NCI-H187 (cell line): ENCODE measurements at places on chromosomes 1 and 21.

DNA sequence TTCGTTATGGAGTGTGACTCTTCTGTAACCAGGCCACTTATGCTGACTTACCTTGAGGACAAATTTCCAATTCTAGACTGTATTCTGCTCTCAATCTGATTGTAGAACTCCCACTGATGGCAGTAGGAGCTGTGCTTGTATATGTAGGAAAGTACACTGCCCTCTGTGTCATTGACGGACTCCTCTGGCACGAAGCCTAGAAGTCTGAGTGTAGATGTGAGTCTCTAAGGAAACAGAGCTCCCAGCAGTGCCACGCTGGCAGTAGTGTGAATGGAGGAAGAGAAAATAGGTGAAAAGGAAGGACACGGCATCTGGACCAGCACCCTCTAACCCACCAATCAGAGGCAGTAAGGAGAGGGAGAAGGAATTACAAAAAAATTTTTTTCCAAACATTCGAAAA, 130.4 kb upstream of the ADGRL2 start:
- no peak for DNase-seq

DNA sequence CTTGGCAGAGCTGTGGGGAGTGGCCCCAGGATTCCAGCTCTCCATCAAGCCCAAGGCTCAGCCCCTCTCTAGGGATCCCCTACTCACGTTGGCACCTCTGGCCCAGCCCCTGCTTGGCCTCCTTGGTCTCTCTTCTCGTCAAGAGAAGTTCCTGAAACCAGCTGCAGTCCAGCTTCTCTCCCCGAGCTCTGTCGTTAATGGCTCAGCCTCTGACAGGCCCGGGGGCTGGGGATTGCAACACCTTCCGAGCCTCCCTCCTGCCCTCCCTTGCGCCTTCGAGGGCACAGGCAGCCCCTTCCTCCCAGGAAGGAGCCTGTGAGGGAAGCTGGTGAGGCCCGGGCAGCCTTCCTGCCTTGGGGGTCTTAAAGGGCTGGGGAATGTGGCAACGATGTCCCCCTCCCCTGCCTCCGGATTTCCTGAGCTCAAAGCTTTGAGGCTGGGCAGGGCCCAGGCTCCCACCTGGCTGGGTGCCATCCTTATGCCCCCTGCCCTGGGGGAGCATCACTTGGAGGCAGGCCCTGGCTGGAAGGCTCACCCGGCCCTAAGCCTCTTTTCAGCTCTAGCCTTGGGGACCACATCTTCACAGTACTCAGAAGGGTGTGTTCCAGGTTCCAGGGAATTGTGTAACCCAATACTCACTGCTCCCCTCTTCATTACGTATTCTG, at the start of gene CSF3R:
CSF3R (minus strand) TSS at position 190 of the 665 bp plus-strand sequence. CDS start 3,417 bp downstream, outside the sequence.
- DNase-seq = no peak

GRCh38 chr1:59977075-59977410, 50.5 kb upstream of the CYP2J2 start:
- no peak for DNase-seq

- no peak for DNase-seq
Observed at GRCh38 chr1:210125143-210125542, 107.5 kb upstream of the SERTAD4 start.

- no peak for DNase-seq
Observed at GRCh38 chr1:26890467-26890796, 349 bp upstream of the GPN2 start.

- DNase-seq = no peak
Observed at GRCh38 chr1:26784023-26784871, 3.5 kb upstream of the PIGV start.

- no peak for DNase-seq
Observed at GRCh38 chr1:47187231-47187925, 2.5 kb downstream of the PDZK1IP1 start.

GRCh38 chr1:157154940-157155514, 16.8 kb upstream of the ETV3 start:
- DNase-seq = no peak

GRCh38 chr1:14519976-14520375, 78.5 kb upstream of the KAZN start:
- no peak for DNase-seq

DNA sequence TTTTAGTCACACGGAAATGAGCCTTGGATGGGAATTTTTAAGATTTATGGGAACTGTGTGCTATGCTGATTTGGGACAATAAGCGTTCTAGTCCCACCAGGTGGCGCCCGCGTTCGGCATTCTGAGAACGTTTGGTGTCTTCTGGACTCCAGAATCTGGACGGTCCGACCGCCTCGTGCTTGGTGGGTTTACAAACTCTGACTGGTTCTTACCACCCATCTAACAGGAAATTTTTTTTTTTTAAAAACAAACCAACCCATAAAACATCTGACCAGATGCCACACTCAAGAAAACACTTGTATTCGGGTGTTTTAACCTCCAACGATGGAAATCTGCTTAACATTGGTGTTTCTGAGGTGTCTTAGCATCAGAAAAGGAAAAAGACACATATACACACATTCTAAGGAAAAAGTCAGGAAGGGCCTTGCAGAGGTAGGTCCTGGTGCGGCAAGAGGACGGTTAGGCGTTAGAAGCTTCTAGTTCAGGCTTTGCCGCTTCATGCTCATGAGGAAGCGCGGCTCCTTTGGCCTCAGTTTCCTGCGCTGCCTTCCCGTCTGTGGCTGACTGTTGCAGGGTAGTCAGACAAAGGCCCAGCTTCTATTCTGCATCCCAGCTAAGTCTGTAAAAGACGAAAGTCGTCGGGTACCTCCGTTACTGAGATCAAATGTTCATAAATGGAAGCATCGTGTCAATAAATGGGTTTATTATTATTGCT, 814 bp upstream of the DYRK3 start:
- DNase-seq = peak; percentile 96

DNA sequence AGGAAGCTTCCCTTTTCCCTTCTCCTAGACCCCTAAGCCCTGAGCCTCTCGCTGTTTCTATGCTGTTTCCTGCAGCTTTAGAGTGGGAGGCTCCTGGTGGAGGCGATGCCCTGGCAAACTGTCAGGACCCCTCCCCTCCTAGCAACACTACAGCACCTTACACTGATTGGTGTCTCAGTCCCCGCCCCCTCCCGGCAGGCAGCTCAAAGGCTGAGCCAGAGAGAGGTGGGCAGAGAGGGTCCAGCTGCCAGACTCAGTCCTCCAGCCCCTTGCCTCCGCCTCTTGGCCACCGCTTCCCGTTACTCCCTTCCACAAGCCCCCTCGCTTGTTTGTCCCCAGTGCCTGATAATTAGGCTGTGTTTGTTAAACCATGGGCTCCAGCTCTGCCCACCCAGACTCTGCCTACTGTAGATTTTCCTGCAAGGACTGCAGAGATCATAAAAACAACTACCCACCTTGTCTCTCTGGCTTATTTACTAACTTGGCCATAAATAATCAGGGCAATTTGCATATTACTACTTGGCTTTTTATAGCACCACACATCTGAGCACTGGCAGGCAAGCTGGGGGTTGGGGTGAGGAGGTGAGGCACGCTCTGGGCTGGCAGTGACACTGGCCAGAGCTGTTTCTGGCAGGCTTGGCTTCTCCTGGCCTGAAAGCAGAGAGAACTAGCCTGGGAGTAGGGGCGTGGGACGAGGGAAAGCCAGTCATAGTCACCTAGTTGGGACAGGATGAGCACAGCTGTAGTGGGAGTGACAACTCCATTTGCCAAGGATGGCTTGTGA, 107.5 kb downstream of the CSMD2 start:
- DNase-seq = no peak

GRCh38 chr21:33289199-33289819, 23.1 kb downstream of the IL10RB start:
- DNase-seq = no peak

- no peak for DNase-seq
Observed at GRCh38 chr1:47843781-47844557, 153.2 kb downstream of the TRABD2B start.

- no peak for DNase-seq
Observed at GRCh38 chr1:150186789-150187559, 37.3 kb downstream of the PLEKHO1 start.

- DNase-seq = no peak
Observed at GRCh38 chr21:45838634-45839033, 142.9 kb upstream of the COL6A1 start.

- DNase-seq = no peak
Observed at GRCh38 chr1:44655609-44656008, 18.7 kb downstream of the TMEM53 start.

DNA sequence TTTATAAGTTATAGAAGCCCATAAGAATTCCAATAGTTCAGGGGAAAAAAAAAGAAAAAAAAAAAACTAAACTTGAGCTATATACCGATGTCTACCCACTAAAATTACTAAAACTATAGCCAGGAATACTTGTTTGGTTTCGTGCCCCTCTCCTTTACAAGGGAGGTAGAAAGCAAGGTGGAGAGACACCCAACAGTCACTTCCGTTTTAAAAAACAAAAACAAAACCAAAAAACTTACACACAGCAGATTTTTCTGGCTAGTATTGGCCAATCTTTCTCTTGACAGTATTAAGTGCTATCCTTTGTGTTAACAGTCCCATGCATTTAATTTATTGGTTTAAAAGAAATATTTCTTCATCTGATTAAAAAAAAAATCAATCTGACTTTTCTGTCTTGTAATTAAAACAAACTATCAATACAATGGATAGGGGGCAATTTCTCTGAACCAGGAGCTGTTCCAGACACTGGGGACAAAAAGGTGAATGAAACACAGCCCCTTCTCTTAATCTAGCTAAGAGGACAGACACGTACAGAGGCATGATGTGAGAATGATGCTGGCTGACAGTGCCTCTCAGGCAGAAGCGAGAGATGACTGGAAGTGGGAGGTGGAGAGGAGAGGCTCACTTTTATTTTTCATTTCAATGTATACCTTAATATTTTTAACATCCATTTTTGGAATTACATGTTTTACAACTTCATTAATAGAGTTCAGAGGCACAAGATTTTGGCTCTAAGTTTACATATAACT, 214.8 kb downstream of the RERE start:
- no peak for DNase-seq

GRCh38 chr1:206534552-206534951, 27.2 kb downstream of the RASSF5 start:
- no peak for DNase-seq
